GM23248 (cell line): ENCODE measurements at places on chromosomes 5 and 9. TPM values are rescaled to one million over a fixed set of nuclear protein-coding genes. Genes with fewer than 3 reads are reported as not detected.

DNA sequence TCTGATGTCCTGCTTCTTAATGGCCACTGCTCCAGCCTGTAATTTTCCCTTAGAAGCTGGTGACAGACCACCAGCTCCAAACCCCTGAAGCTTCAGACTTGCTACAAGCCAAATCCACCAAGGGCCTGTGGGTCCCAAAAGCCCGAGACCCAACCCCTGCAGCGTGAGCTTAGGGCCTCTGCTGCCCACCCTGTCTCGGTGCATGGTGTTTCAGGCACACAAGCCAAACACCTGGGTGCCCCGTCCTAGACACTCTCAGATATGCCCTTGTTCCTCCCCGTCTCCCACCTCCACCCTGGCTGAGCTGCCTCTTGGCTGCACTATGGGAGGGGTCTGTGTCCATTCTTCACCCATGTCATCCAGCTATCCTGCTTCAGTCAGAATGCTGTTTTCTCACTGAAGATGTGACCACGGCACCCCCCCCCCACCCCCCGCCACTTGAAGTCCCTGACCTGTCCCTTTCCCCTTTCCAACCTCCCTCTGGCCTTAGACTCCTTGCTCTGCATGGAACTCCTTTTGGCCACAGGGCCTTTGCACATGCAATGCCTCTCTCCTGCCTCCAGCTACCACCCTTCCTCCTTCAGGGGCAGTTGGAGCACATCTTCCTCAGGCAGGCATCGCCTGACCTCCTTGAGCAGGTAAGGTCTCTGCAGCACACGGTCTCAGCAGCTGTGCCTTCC, 55.8 kb downstream of the ZNF354C start:
- no peaks in the 10 kb centered on the region for H3K27me3 ChIP-seq
- no peak for DNase-seq
- no peak overlapping the region for H3K4me3 ChIP-seq
- H3K27ac ChIP-seq, result no peak overlapping the region
- H3K4me1 ChIP-seq, result no peaks in the 10 kb centered on the region

DNA sequence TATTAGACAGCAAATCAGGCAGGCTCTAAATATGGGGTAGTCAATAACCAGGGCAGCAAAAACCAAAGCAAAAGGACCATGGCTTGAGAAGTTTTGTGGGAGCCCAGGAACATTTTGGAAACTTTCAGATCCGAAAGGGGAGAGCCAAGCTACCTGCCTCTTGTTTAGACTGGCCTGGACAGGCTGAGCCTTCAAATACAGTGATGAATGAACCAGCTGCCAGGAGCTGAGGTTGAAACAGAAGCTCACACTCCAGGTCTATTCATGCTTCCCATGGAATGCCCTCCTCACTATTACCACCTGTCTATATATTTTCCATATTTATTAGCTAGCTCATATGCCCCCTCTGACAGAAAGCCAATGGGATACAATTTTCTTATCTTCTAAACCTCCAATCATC, 150.8 kb upstream of the SLC44A1 start:
- H3K27me3 ChIP-seq, result no peaks in the 10 kb centered on the region
- no peaks in the 10 kb centered on the region for H3K36me3 ChIP-seq
- H3K27ac ChIP-seq, result no peak overlapping the region
- H3K4me1 ChIP-seq, result no peaks in the 10 kb centered on the region
- no peak for DNase-seq
- no peak overlapping the region for H3K4me3 ChIP-seq

DNA sequence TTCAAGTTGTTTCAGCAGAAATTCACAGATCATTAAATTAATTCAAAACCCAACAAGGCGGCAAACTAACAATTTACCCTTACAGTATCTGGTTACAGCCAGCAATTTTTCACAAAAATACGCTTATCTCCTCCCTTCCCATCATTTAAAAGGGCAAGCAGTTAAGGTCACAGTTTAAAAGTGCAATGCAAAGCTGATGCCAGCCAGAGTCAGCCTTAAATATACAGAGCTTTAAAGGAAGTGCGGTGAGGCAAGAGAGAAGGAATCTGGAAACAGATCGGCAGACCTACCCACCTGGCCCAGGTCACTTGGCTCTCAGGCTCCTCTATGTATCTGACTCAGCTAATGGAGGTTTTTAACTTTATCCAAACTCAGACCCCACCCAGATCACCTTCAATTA, 31.0 kb downstream of the EPB41L4A start:
- H3K27me3 ChIP-seq, result no peaks in the 10 kb centered on the region; the same call in 1 of the 2 replicates
- no peak overlapping the region for H3K27ac ChIP-seq
- H3K4me3 ChIP-seq, result no peak overlapping the region

DNA sequence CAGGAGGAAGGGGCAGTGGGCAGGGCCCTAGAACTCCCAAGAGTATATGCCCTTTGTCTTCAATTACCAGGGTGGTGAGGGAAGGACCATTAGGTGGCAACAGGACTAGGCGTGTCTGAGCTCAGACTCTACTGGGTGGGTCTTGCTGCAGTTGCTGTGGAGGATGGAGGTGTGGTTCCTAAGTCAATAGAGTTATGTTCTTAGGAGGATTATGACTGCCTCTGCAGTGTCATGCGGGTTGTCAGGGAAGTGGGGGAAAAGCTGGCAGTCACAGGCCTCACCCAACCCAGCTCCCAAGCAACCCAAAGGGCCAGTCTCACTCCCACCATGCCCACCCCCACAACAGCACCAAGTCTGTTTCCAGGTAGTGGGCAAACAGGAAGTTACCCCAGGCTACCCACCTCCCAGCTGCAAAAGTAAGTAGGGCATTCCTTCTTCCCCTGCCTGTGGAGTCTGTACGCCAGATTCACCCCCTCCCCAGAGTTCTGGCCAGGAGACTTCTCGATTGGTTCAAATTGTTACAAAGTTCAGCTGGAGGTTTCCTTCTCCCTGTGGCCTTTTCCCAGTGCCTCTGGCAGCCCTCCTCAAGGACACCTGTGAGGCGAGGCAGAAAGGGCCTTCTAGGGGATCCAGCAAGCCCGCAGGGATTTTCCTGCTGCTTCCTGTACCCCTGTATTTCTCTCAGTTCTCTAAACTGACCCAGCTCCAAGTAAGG, 145.3 kb downstream of the HINT1 start:
- DNase-seq, result no peak
- H3K27ac ChIP-seq, result no peak overlapping the region
- no peaks in the 10 kb centered on the region for H3K4me1 ChIP-seq
- no peak overlapping the region for H3K4me3 ChIP-seq
- H3K36me3 ChIP-seq, result no peaks in the 10 kb centered on the region

DNA sequence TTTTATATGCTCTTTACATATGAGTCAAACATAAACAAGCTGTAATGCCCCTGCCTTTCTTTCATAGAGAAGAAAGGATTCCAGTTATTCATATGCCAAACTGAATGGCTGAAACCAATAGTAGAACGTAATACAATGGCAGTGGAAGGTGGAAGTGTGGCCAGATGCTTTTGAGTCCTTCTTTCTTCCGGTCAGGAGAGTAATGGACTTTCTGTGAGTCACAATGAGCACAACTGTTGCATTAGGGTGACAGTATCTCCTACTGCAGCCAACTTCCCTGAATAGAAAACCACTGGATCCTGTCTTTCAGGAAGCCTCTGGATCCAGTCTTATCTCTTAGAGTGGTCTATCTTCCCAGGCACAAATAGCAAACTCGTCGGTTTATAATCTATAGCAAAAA, 855.2 kb downstream of the MAT2B start:
- DNase-seq, result peak; percentile 14
- H3K27ac ChIP-seq, result no peak overlapping the region

DNA sequence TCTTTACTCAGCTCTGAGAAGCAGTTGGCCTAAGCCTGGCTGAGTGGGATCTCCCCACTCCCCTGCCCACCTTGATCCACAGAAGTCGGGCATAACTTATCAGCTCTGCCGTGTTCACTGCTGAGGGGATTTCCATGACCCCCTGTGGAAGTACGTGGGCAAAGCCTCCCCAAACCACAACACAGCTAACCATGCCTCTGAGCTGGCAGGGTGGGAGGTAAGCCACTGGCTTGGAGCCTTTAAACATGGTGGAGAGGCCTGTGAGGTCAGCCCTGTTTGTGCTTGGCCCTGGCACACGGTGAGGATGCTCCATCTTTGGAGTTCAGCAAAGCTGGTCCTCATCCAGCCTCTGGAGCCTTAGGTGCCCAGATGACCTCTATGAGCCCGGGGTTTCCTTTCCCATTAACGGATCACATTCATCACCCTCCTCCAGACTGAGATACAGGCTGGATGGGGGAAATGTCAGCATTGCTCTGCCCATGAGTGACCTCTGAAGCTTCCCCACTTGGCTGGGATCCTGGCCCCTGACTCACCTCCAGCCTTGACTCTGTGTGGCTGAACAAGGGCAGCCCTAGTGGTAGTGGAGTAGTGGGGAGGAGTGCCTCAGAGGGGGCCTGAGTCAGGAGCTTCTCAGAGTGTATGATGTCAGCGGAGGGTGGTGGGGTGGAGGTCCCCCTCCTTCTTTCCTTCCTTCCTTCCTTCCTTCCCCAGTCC, 6.2 kb downstream of the PDLIM4 start:
- H3K4me1 ChIP-seq, result peaks cover 72% of the 10 kb centered on the region
- peaks cover 22% of the 10 kb centered on the region; the same call in 1 of the 2 replicates for H3K36me3 ChIP-seq
- no peaks in the 10 kb centered on the region for H3K27me3 ChIP-seq
- DNase-seq, result peak; percentile 95

DNA sequence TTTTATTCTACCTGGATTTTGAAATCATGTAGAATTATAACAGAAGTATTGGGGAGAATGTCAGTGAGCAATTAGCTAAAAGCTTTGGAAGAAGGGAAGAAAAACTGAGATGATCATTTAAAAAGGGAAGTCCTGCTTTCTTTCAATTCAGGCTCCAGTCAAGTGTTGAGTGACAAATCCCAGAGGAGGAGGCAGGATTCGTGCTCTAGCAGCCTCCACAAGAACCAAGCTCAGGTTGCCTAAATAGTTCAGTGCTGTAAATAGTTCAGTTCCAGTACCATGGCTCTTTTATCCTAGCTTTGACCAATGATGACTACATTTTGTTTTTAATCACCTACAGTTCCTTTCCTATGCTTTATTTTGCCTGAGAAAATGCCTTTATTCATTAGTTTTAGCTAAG, 204.9 kb upstream of the NREP start:
- DNase-seq, result peak; percentile 36
- H3K4me1 ChIP-seq, result peaks cover 44% of the 10 kb centered on the region
- peak overlapping the region; percentile 81 for H3K27ac ChIP-seq
- no peak overlapping the region for H3K4me3 ChIP-seq

DNA sequence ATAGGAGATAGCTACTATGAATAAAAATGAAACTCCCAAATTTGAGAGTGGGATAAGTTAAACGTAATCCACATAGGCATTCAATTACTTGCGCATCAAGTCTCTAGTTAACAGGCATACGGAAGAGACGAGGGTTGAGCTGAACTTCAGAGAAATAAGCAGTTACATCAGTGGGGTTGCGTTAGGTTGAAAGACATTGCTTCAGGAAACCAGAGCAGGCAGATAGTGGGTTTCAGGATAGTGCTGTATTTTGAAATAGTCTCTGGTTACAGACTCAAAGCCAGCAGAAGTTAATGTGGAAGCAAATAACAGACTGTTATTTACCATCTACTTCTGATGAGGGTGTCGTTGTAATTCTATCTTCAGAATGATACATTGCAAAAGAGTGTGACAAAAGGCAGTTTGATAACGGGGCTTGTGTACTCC, 533.4 kb downstream of the PDE4D start:
- DNase-seq, result peak; percentile 4
- peaks cover 39% of the 10 kb centered on the region for H3K27me3 ChIP-seq
- H3K36me3 ChIP-seq, result no peaks in the 10 kb centered on the region
- no peak overlapping the region for H3K4me3 ChIP-seq

DNA sequence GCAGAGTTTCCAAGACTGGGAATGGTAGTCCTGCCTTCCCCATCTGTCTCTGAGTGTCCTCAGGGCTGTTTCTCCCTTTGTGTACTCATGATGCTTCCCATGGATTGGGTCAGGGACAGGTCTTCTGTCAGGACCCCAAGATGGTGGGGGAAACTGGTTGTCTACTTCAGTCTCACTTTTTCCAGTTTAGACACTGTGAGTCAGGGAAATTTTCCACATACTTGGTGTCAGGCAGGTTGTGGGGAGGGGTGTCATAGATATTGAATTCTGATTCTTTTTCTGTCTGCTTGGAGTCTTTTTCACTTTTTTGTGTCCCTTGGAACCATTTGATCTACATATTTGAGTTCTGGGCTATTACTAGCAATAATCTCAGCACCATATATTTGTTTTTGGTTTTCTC, 10.3 kb downstream of the POLK start:
- H3K4me1 ChIP-seq, result peaks cover 15% of the 10 kb centered on the region
- peak overlapping the region; percentile 28 for H3K27ac ChIP-seq
- DNase-seq, result peak; percentile 33
- peaks cover 14% of the 10 kb centered on the region; the same call in 1 of the 2 replicates for H3K36me3 ChIP-seq
- H3K27me3 ChIP-seq, result no peaks in the 10 kb centered on the region
- no peak overlapping the region for H3K4me3 ChIP-seq

DNA sequence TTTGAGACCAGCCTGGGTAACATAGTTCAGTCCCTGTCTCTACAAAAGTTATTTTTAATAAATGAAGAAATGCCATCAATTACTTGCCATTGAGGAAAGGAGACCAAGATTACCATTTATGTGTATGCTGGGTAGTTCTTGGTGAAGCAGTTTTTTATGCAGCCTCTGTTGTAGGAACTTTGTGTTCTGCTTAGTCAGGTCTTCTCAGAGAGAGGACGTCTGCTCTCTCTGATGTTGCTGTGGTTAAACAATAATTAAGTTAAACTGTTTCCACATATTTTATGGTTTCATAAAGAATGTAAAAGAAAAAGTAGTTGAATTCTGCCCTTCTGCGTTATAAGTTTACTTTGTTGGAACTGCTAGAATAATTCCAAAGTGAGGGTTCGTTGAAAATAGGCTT, 210.5 kb downstream of the KDM4C start:
- H3K36me3 ChIP-seq, result no peaks in the 10 kb centered on the region
- no peaks in the 10 kb centered on the region; the same call in 1 of the 2 replicates for H3K4me1 ChIP-seq
- H3K4me3 ChIP-seq, result no peak overlapping the region
- DNase-seq, result peak; percentile 40
- no peaks in the 10 kb centered on the region for H3K27me3 ChIP-seq

- H3K27me3 ChIP-seq, result no peaks in the 10 kb centered on the region
- no peak overlapping the region for H3K27ac ChIP-seq
- no peak overlapping the region for H3K4me3 ChIP-seq
- no peaks in the 10 kb centered on the region for H3K36me3 ChIP-seq
- no peak for DNase-seq
These were observed 105.3 kb upstream of the PIK3R1 start for GRCh38 chr5:68110264-68110663.

- H3K36me3 ChIP-seq, result no peaks in the 10 kb centered on the region
- no peaks in the 10 kb centered on the region for H3K27me3 ChIP-seq
- no peak overlapping the region for H3K4me3 ChIP-seq
- no peak for DNase-seq
- no peak overlapping the region for H3K27ac ChIP-seq
These were observed 928 bp upstream of the SELENOP start for GRCh38 chr5:42812620-42813019.

- DNase-seq, result no peak
- H3K36me3 ChIP-seq, result no peaks in the 10 kb centered on the region
- H3K4me1 ChIP-seq, result no peaks in the 10 kb centered on the region
- H3K27me3 ChIP-seq, result no peaks in the 10 kb centered on the region; the same call in 1 of the 2 replicates
These were observed 97.6 kb downstream of the GADD45G start for GRCh38 chr9:89702401-89702800.

- no peak for DNase-seq
- no peaks in the 10 kb centered on the region for H3K27me3 ChIP-seq
- H3K27ac ChIP-seq, result no peak overlapping the region
- H3K4me1 ChIP-seq, result peaks cover 11% of the 10 kb centered on the region; the same call in 1 of the 2 replicates
- no peaks in the 10 kb centered on the region for H3K36me3 ChIP-seq
- no peak overlapping the region for H3K4me3 ChIP-seq
These were observed 6.7 kb downstream of the BRD3 start for GRCh38 chr9:134061019-134061687.

The ELAVL2 gene
- total RNA-seq, result not detected in 2 replicates

The OR13C3 gene
- not detected in 2 replicates for total RNA-seq

The FOXD4L4 gene
- not detected in 2 replicates for total RNA-seq

The CDO1 gene
- total RNA-seq, result 0.89 and 4.3 TPM in 2 replicates
